Renal cortex interstitium (tissue), 15 donors: ENCODE measurements at places on chromosomes 3 and 15.

- no peak for DNase-seq
These were observed 10.1 kb downstream of the CLDND1 start for GRCh38 chr3:98512576-98512975.

- DNase-seq = no peak
These were observed 25.5 kb downstream of the RARB start for GRCh38 chr3:25453619-25454004.

DNA sequence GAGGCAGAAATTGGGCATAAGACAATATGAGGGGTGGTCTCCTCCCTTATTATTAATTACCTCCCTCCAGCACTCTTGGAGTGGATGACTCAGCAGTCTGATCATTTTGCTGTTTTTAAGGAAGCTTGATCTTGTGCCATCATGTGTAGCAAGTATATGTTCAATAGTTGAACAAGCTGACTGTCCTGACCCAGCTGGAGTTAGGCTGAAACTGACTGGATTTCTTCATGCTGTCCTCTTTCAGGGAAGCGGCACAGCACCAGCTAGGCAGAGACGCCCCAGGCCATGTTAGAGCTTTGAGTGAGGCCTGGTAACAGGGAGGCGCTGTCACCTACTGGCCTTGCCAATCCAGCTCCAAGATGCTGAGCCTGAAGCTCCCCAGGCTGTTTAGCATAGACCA is 54.4 kb upstream of the KIF23 start:
- DNase-seq = no peak

DNA sequence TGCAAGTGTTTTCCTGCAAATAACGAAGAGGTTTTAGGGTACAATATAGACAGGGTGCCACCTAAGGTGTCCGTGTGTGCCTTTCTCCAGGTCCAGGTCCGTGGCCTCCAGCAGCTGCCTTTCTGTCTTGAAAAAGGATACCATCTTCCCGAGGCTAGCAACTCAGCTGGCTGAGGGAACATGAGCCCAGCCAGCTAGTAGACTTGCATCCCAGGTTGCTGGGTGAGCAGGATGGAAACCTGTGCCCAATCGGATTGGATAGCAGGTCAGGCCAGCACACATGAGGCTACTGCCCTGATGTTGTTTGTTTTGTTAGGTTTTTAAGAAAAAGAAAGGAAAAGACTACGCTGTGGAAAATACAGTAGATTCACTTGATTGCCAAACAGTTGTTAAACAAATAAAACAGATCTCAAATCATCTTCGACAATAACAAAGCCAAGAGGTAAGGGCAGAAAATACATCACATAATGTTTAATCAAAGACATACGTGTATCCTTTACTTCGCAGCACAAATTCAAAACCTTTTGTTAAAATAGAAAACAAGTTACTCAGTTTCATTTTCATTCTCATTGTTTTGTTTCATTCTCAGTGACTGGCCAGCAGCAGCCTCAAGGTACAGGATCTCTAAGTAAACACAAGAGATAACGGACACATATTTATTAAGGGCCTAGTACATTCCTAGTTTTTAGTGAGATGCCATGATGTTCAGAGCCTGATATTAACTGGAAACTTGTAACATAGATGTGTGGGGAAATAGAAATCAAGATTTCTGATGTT is 661.2 kb upstream of the NR2F2 start:
- no peak for DNase-seq

- DNase-seq = no peak
These were observed 169.0 kb upstream of the TSC22D2 start for GRCh38 chr3:150238995-150239619.

- no peak for DNase-seq
These were observed 85.8 kb downstream of the LINGO1 start for GRCh38 chr15:77546870-77547269.

- no peak for DNase-seq
These were observed 675 bp downstream of the BRPF1 start for GRCh38 chr3:9732080-9732739.

GRCh38 chr3:16618721-16619120 is 13.5 kb upstream of the DAZL start:
- no peak for DNase-seq

DNA sequence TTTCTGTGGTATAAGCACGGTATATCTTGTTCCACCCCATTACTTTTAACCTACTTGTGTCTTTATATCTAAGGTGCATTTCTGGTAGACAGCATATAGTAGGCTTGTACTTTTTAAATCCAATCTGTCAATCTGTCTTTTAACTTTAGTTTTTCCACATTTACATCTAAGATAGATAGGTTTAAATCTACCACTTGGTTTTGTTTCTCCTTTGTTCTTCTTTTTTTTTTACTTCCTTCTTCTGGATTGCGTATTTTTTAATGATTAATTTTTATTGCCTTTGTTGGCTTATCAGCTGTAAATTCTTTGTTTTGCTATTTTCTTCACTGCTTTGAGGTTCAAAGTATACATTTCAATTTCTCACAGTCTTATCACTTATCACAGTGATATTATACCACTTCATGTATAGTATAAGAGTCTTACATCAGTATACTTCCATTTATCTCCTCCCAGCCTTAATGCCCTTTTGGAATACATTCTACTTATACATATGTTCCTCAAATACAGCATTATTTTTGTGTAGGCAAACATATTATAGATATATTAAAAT is 31.0 kb downstream of the IQCB1 start:
- no peak for DNase-seq

- no peak for DNase-seq
These were observed 29.1 kb upstream of the ARHGEF3 start for GRCh38 chr3:56830884-56831283.

- DNase-seq = no peak
These were observed 2.2 kb upstream of the MEIS2 start for GRCh38 chr15:37102305-37103162.

GRCh38 chr3:98645039-98645438 is 51.6 kb upstream of the CPOX start:
- DNase-seq = no peak

DNA sequence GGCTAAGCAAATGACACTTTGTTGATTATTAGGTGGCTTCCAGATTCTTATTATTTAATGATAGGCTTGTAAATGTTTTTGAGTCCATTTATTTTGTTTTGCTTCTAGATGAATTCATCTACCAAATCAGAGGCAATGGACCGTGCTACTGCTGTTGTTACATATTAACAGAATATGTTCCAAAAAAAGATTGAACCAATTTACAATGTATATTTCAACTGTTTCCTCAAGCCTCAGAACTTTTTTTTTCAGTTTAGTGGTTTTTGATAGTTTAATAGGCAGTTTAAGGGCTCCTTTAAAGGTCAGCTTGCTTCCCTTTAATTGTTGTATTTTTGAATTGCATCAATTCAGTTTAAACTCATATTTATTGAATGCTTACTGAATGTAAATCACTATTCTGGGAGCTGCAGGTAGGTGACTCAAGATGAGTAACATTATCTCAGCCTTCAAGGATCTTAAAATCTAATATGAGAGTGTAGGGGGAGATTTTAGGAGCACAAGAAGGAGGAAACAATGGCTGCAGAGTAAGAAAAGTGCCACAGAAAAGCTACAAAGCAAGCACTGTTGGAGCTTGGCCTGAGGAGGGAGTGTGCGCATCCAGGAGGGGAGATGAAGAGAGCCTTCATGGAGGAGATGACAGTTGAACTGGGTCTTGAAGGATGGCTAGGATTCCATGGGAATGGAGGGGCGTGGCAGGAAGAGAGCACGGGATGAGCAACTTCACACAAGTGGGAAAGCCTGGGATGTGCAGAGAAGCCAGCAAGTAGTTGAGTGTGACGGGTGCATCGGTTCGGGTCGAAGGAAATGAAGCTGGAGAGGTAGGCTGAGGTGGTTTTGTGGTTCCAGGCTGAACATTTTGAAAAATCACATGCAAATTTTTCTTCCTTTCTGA is 14.7 kb downstream of the MAP2K1 start:
- no peak for DNase-seq

DNA sequence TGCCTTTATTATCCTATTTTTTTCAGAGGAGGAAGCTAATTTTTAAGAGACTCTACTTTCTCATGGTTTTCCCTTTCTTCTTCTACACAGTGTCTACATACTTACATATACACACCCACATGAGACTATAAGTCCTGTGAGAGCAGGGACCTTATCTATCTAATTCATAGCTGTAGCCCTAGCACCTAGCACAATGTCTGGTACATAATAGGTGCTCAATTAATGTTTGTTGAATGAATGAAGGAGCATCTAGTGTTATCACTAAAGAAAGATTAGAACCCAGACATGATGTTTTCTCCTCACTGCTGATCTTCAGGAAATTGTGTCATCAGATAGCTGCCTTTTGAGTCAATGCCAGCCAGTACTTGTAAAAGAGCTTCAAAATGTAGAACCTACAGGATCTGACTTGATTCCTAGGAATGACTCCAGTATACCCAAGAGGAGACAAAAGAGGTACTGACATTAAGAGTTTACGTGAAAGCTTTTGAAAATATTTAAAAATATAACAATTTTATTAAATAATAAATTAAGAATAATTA is 2.5 kb downstream of the SCG5 start:
- no peak for DNase-seq

GRCh38 chr3:113698956-113699355 is 2.5 kb upstream of the USF3 start:
- no peak for DNase-seq

DNA sequence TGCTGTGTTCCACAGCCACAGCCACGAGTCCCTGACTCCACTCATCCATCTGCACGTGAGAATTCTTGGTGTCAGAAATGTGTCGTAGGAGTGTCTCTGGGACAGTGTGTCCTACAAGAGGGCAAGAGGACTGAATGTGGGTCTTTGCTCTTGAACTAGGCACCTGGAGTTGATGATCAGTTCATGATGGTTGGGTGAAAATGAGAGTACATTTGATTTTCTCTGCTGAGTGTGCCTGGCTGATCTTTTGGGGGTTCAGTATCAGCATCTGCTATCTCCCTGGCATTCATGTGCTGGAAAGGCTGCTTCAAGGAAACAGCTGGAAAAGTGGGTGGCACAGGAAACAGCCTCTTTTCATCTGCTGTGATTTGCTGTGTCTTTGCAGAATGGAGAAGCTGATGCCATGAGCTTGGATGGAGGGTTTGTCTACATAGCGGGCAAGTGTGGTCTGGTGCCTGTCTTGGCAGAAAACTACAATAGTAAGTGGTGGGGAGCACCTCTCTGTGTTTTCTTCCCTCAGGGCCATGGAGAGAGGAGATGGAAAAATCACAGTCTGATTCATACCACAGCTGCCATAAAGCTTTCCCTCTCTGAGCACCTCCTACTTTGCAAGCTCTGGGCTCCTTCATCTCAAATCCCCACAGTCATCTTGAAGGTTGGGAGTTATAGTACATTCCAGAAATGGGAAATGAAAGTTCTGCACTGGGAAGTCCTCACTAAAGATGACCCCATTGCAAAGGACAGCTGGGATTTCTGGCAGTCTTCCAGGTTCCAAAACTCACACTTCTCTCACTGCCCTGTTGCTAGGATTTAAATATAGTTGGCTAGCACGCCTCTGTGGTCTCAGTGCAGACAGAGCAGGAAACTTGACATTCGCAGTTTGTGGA is 17.8 kb downstream of the TF start:
- peak; percentile 72 for DNase-seq

DNA sequence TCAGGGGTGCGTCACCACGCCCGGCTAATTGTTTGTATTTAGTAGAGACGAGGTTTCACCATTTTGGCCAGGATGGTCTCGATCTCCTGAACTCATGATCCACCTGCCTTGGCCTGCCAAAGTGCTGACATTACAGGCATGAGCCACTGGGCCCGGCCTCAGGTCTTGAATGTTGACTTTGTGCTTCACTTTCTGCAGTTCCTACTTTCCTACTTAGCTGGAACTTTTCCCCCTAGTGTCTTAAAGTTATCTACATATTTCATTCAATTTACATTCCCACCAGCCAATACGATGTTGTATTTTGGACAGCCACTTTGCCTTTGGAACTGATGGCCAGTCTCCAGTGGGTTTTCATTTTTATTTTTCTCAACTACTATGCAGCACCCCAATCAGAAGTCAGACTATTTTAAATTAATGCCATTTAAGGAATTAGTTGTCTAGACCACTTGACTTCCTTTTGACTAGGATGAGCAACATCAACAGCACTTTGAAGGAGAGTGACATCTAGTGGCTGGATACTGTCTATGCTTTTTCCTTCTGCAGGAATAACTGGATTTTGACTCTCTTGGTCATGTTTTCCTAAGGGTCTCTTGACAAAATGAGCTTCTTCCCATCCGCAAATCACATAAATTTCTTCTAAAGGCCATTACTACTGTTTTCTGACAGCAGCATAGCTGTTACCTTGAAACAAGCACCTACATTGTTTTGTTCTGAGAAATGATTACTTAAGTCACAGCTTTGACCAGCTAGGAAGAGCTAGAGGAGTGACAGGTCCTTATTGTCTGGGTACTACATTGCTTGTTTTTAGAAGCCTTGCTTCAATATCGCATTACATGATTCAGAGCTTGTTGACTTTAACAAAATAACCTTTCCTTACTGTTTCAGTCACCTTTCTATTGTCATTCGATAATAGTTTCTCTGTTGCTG is 140.2 kb downstream of the ITPR1 start:
- peak; percentile 67 for DNase-seq

DNA sequence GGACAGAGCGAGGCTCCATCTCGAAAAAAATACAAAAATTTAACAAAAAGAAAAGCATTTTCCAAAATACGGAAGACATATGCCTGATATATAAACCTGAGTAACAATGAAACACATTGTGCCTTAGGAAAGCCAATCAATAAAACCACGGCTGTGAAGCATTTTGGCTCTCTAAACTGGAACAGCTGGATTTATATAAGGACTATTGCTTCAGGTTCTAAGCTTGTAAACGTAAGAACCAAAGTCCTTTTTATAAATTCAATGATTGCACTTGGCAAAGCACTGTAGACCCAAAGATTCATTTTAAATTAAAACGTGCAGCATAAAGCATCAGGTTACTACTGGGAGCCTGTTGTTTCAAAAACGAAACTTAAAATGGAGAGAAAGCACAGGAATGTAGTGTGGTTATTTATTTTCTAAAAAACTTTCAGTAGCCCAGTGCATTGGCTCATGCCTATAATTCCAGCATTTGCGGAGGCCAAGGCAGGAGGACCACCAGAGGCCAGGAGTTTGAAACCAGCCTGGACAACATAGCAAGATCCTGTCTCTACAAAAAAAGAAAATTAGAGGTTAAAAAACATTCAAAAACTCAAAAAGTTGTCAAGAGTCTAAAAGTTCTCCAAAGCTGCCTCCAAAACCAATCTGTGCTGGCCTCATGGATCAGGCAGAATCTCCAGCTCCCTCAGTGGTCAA is 61.5 kb downstream of the USF3 start:
- DNase-seq = no peak

DNA sequence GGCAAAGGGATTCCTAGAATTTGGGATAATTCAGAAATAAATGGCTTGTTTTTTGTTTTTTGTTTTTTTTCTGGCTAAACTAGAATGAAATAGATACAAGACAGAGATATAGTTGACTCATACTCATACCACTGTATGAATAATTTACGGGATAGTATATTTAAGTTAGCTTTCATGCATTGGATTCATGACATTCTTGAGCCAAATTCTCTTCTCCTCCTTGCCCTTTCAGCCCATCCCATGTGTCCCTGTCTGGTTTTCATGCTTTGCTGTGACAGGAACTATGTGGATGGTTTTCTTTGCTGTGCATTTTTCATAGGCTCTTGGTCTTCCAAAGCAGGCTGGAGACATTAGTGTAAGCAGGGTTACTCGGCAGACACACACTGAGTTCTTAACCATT is 66.6 kb upstream of the UMPS start:
- DNase-seq = no peak
